ENCODE measurements at places on chromosomes 16 and 17.

DNA sequence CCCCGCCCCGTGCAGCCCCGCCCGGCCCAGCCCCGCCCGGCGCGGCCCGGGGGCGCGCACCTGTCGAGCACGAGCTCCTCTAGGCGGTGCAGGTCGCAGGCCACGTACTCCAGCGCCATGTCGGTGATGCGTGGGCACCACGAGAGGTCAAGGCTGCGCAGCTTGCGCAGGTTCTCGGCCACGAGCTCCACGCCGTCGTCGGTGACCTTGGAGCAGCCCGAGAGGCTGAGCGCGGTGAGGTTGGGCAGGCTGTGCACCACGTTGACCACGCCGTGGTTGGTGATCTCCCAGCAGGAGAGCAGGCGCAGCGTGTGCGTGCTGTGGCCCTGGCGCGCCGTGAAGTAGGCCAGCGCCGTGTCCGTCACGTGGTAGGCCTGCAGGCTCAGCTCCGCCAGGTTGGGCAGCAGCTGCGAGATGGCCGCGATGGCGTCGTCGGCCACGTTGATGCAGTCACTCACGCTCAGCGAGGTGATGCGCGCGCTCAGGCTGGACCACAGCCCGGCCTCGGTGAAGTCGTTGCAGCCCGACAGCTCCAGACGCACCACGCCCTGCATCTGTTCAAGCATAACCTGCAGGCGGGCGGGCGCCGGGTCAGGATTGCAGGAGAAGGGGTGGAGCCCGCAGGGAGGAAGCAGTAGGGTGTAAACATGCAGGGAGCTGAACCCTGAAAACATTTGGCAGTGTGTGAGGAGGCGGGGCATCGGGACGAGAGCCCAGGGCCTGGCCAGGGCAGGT lies 5.3 kb upstream of the WDR24 start:
- peak; percentile 44 for DNase-seq

- peak; percentile 49 for DNase-seq
Observed at GRCh38 chr16:87945351-87946042, 5.7 kb upstream of the BANP start.

DNA sequence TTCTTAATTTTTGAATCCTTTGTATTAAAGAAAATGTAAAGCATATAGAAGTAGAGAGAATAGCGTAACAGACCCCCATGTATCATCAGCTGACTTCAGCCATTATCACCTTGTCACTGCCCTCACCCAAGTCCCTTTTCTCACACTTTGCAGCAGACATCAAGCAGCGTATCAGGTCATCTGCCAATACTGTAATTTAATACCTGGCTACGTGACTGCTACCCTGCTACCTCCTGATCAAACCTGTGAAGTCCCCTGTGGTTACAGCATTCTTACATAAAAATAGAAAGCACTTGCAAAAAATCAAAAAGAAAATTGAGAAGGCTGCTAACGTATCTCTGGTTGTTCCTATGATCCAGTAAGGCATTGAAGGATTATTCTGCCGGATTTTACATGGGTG lies 96.4 kb downstream of the PLCG2 start:
- no peak for DNase-seq

GRCh38 chr17:35188111-35188510 lies 6.1 kb downstream of the SLC35G3 start:
- DNase-seq: no peak

DNA sequence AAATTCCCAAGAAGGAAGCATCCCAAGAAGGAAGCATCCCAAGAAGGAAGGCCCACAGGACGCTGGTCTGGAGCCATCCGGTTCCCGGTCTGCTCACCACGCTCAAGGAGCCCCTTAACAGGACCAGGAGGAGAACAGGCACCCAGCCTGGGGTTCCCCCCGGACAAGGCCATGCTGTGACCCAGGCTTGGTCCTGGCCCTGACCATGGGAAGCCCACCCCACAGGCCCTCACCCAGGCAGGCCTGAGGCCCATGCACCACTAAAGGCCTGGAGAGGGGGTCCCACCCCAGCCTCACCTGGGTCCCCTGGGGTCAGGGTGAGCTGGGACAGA lies 340 bp upstream of the ENPP7 start:
- no peak for DNase-seq

DNA sequence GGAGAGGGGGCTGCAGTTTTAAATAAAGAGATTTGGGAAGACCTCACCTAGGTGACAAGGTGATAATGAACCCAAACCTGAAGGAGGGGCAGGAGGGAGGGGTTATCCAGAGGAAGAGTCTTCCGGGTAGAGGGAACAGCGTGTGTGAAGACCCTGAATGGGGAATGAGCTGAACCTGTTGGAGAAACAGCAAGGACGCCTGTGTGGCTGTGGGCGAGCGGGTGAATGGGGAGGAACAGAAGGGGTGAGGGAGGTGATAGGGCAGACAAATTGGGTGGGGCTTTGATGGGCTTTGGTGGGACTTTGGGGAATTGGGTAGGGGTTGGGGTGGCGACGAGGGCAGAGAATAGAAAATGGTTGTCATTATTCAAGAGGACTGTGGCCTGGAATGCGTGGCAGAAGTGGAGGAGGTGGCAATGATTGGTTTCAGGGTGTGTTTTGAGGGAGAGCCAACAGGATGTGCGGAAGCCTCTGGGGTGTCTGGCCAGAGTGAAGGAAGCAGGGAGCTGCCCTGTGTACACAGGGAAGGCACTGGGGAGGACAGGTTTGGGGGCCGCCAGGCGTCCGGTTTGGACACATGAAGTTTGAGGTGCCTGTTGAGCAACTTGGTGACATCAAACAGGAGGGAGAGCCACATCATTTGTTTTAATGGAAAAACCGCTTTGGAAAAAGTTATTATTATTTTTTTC lies 48.7 kb downstream of the NKD1 start:
- no peak for DNase-seq

DNA sequence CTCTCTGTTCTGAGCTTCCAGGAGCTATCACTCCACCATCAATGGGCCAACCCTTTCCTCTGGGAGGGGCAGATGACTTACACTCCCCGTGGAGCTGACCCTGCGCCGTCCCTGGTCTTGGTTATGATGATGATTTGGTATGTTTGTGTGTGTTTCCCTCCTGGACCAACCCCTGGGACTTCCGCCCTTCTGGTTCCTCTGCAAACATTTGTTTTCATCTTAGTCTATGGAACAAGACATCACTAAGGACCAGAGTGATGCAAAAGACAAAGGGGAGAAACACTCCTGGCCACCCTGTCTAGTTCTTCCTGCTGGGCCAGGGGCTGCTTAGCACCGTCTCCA lies 13.7 kb downstream of the CBX4 start:
- no peak for DNase-seq

- DNase-seq: no peak
Observed at GRCh38 chr17:55859301-55859795, 108.5 kb downstream of the PCTP start.

DNA sequence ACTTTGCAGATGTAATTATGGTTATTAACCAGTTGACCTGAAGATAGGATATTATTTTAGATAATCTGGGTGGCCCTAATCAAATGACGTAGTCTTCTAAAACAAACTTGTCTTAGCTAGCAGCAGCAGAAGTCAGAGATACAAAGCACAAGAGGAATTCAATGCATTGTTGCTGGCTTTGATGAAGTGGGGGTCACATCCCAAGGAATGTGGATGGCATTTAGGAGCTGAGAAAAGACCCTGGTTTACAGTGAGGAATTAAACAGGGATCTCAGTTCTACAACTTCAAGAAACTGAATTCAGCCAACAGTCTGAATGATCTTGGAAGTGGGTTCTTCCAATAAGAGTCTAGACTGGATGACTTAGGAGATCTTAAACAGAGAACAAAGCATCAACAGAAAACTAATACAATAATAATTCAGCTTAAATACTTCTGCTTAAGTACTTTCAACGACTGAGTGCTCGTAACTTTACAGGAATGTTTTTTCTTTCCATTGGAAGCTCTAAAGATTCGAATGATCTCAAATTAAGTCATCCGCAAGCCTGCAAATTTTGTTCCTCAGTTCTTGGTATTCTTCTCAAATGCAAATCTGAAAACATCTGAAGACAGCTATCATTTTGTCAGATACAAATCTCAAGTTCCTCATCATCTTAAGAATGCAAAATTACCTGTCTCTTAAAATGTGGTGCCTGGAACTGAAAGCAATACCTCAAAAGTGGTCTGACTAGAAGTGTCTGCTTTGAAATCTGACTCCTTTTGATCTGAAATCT lies 3.3 kb downstream of the C16orf46 start:
- no peak for DNase-seq

GRCh38 chr16:56600398-56600999 lies 7.9 kb upstream of the MT2A start:
- DNase-seq: no peak

DNA sequence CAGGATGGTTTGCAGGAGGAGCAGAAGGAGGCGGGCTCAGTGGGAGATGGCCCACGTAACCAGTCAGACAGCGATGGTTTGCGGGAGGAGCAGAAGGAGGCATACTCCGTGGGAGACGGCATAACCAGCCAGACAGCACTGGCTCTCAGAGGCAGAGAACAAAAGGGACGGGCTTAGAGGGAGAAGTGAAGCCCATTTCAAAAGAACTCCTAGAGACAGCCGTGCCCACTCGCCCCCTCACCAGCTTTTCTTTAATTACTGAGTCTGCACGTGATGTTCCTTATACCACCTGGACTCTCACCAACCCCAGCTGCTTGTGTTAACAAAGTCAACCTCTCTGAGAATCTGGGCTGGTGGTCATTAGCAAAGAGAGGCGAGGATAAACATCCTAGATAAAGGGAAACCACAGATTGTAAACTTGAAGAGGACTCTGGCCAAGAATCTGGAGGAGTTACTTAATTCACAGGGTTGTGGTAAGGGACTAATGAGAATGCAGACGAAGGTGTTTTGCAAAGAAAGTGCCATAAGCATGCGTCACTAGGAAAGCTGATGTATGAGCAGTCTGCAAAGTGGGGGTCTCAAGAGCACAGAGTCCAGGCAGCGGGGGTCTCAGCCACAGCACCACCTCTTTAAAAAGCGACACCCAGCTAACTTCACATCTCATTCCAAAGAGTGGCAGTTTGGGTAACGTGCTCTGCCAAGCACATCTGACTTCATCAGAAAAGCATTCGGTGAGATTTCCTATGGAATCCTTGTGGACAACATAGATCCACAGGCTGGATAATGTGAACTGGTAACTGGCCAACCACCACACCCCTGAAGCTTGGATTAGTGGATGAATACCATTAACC lies 51.7 kb downstream of the NXN start:
- DNase-seq: no peak

GRCh38 chr17:66951605-66951953 lies 12.9 kb upstream of the CACNG4 start:
- DNase-seq: no peak

GRCh38 chr17:75601057-75601987 lies 13.7 kb downstream of the MYO15B start:
- DNase-seq: no peak

DNA sequence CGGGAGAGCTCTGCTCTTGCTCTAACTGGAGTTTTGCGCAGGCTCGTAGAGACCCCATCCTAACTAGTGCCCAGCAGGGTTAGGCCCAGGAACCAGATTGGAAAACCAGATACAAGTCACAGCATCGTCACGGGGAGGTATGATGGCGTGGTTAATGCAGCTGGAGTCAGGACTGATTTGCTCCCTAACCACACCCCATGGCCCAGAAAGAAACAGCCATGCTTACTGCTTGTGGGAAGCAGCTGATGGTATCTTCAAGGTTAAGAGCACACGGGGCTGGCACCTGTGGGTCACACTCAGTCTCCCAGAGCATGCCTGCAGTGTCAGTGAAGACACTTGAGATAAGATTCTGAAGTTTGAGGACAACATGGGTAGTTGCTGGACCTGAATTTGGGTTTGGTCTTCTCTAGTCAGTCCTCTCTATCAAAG lies 60.2 kb downstream of the WIPI1 start:
- no peak for DNase-seq

- no peak for DNase-seq
Observed at GRCh38 chr16:51532551-51532950, 381.5 kb upstream of the SALL1 start.

GRCh38 chr16:89893642-89894548 lies 20.5 kb downstream of the TCF25 start:
- DNase-seq: no peak

DNA sequence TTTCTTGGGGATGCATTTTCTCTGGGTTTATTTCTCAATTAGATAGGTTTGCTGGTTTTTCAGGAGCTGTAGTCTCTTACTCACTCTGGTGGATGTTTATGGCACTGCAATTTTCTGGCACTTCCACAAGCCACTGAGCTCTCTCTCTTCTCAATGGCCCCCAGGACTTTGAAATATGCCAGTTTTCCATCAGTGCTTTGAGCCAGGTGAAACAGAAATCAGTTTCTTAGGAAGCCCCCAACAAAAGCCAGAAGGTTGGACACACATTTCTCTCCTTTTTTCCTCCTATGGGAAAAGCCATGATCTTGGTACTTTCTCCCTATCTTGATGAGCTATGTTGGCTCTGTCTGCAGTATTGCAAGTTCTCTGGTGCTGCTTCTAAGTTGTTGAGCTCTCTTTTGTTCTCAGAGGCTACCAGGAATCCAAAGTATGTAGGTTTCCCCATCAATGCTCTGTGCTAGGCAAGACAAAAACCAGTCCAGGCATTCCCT lies 90.7 kb upstream of the SMIM36 start:
- DNase-seq: peak; percentile 6

- DNase-seq: no peak
Observed at GRCh38 chr17:246851-247421, 65.5 kb upstream of the DOC2B start.

DNA sequence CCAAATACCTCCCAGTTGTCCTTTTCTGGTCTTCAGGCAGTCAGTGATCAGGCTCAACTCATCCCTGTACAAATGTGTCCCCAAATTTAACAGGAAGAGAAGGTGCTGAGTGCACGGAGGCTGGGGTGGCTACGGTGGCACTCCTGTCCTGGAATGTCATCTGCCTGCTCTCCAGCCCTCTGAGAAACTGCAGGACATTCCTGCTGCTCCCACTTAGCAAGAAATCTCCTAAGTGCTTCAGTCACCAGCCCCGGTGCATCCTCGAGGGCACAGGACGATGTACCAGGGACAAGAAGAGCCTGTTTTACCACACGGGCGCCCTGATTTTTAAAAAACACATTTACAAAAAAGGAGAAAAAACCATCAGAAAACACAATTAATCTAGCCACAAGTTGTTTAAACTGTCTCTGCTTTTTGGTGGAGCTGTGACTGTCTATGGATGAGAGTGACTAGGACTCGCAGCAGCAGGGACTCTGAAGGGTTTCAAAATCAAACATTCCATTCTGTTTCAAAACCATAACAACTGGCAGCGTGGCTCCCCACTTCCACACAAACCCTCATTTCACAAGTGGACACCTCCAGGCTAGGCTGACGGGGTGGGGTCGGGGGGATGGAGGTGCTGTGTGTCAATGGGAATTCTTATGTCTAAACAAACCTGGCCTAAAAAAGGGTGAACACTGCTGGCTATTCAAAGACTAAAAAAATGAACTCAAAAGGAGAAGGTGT lies 65.3 kb upstream of the CNEP1R1 start:
- no peak for DNase-seq
